ENCODE measurements at places on chromosomes 1 and 21.

GRCh38 chr1:103125219-103125618 is 16.9 kb upstream of the COL11A1 start:
- no peak for DNase-seq

DNA sequence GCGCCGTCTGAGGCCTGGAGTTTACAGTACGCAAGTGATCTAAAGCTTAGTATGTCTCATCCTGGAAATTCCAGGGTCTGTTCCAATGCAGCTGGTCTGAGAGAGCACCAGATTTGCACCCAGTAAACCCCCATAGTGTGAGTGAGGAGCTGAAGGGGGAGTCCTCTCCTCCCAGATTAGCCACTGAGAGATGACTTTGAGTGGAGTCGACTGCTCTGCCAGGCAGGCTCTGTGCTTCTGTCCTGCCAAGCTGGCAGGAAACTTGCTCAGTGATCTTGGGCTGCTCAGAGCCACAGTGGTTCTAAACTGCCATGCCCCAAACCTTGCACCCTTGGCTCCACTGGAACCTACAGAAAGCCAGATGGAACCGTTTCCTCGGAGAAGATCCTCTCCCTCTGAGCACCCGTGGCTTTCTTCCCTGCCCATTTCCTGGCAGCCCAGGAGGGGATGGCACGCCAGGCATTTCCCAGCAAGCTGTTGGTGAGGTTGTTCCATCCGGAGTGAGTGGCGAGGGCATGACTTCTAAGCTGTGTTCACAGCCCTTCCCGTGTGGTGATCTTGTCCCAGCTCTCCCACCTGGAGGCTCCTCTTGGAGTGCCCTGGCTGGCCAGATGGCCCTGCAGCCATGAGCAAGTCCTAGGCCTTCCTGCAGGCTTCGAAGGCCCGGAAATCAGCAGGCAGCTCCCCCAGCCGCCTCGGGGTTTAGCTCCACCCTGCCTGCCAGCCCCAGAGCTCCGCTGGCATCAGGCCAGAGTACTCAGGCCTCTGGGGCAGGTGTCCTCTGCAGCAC is 125.9 kb upstream of the VAMP3 start:
- no peak for DNase-seq

DNA sequence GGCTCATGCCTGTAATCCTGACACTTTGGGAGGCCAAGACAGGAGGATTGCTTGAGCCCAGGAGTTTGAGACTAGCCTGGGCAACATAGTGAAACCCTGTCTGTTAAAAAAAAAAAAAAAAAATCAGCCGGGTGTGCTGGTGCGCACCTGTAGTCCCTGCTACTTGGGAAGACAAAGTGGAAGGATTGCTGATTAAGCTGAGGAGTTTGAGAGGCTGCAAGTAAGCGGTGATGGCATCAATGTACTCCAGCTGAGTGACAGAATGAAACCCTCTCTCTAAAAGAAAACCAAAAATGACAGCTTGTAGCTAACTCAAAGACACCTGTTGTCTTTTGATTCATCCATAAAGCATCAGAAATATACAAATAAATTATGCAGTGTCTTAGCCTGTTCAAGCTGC is 31.8 kb downstream of the SIPA1L2 start:
- no peak for DNase-seq

DNA sequence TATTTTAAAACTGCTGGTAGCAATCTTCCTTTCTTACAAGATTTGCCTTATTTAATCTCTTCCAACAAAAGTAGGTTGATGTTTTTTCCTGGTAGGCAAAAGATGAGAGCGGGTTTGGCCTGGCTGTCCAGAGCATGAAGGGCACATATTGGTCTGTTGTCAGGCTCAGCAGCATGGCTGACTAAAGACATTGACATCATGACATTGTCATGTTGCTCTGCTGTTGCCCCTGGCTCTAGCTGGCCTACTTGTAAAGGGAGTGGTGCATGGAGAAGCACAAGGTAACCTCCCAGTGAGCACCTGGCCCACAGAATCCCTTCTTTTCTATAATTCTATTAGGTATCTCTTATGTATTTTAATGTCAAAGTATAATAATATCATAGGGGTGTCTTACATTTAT is 23.6 kb downstream of the GNPAT start:
- no peak for DNase-seq

DNA sequence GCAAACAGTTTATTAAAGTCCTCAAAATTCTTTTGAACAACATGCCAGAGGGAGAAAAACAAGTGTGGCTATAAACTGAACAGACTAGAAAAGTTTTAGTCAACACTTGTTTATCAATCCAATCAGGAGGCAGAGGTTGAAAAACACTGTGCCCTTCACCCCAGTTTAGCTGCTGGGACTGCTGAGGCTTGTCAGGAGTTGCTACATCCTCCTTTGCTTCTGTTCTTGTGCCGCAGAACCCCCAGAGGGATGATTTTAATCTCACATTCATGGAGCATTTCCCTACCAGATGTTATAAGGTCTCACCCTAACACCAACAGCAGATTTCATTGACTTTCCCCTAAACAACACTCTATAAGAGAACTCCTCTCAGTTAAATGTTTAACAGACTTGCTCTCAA is 321.2 kb downstream of the VAV3 start:
- no peak for DNase-seq

GRCh38 chr21:26844258-26845065 is 747 bp downstream of the ADAMTS1 start:
- peak; percentile 65 for DNase-seq
